ENCODE measurements at places on chromosomes 12 and 14. TPM values are rescaled to one million over a fixed set of nuclear protein-coding genes. Genes with fewer than 3 reads are reported as not detected.

DNA sequence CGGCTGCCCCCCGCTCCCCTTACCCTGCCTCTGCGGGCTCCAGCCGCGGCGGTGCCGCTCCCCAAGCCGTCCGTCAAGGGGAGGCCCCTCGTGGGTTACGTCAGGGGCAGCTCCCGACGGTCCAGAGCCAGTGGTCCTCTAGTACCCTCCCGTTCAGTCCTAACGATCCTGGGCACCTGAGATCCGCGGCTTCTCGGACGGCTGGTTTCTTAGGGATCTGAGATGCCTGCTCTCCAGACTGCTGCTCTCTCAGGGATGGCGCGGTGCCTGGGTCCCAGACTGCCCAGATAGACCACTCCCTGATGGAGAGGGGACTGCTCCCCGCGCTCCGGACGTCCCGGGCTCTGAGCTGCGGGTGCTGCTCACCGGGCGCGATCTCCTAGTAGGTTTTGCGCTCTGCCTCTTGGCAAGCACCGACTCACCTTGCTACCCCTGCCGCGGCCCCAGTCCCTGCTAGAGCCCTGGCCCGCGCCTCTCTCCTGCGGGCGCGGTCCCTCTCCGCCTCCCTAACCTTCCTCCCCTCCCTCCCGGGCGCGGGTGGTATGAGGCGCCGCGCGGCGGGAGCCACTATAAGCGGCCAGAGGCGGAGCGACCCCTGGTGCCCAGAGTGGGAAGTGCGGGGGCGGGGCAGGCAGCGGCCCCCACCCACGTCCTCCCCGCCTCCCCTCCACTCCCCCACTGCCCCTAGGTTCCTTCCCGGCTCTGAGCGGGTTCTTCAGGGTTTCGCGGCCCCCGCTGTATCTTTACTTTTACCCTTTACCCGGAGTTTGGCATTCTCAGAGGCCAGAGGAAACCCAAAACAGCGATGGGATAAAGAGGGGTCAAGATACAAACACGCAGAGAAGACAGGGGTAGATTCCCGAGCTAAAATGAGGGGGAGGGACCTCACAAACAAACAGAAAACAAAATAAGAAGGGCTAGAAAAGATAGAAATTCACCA, at the start of gene C1QL4:
TSS of gene C1QL4 (minus strand) at position 544 of the 940 bp plus-strand sequence. CDS start 711 bp downstream, outside the sequence.
- peak; percentile 89 for DNase-seq

- DNase-seq: no peak
These were observed 6.2 kb downstream of the EIF2S3B start for GRCh38 chr12:10511756-10512355.

- DNase-seq: no peak
These were observed 8.9 kb upstream of the RPLP0 start for GRCh38 chr12:120209851-120210250.

GRCh38 chr12:57229046-57229633, 371 bp upstream of the SHMT2 start:
- no peak for DNase-seq

GRCh38 chr14:22557846-22558220, 31.2 kb downstream of the DAD1 start:
- DNase-seq: no peak

GRCh38 chr14:35653045-35653444, 119.1 kb downstream of the INSM2 start:
- DNase-seq: no peak

GRCh38 chr14:54649056-54649455, 82.1 kb downstream of the SAMD4A start:
- DNase-seq: no peak

- DNase-seq: no peak
These were observed 118.8 kb upstream of the DIO3 start for GRCh38 chr14:101442451-101442850.

- no peak for DNase-seq
These were observed 14.9 kb downstream of the VRK1 start for GRCh38 chr14:96811985-96812667.

DNA sequence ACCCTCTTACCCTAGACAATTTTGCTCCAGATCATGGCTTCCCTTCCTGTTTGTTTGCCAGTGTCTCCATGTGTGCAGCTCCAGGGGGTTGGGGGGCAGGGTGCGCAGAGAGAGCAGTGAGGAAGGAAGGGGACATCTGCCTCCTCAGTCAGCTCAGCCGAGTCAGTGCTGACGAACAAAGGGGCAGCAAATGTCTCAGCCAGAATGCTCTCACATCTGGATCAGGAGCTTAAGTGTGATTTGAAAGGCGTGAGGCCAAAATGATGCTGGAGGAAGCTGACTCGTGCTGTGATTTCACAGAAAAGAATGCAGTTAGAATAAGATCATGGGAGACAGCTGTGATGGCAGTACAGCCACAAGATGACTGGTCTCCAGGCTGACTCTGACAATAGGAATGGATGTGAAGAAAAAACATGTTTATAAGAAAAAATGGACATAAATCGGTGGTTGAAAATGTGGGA, 27.1 kb upstream of the CDK17 start:
- no peak for DNase-seq

GRCh38 chr12:65511134-65511834, 232.8 kb downstream of the MSRB3 start:
- no peak for DNase-seq

- no peak for DNase-seq
These were observed 420.7 kb downstream of the ADAMTS20 start for GRCh38 chr12:43131301-43131700.

- DNase-seq: no peak
These were observed 13.7 kb upstream of the NTN4 start for GRCh38 chr12:95804291-95804690.

DNA sequence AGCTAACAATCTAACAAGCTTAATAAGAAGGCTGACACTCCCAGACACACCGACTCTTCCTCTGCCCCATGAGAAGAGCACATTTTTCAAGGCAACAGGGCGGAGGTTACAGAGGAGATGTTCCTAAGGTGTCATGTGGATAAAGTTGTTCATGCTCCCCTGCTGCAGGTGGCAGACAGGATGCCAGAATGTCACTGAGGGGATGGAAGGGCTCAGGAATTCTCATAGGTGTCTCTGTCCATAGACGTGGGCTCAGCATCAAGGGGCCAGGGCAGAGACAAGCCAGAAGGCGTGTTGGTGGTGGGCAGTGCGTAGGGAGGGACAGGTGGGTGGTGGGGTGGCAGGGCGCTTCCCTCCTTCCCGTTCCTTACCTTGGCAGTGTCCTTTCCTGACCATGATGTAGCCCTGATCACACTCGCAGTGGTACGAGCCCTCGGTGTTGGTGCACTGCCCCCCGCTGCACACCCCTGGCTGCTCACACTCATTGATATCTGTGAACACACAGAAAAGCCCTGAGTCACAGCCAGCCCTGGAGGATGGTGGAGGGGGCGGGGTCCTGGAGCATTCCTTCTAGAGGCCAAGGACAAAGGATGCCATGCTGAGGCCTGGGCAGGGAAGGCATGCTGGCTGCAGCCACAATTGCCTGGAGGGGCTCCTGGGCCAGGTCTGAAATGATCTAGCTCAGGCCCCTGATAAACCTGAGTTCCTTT, 23.0 kb downstream of the ISCA2 start:
- peak; percentile 64 for DNase-seq

- peak; percentile 49 for DNase-seq
These were observed 9.7 kb upstream of the ZDHHC22 start for GRCh38 chr14:77151245-77151644.

GRCh38 chr14:45089813-45090212, 5.9 kb downstream of the PRPF39 start:
- no peak for DNase-seq

- no peak for DNase-seq
These were observed 67.2 kb upstream of the VASH1 start for GRCh38 chr14:76694106-76694505.

DNA sequence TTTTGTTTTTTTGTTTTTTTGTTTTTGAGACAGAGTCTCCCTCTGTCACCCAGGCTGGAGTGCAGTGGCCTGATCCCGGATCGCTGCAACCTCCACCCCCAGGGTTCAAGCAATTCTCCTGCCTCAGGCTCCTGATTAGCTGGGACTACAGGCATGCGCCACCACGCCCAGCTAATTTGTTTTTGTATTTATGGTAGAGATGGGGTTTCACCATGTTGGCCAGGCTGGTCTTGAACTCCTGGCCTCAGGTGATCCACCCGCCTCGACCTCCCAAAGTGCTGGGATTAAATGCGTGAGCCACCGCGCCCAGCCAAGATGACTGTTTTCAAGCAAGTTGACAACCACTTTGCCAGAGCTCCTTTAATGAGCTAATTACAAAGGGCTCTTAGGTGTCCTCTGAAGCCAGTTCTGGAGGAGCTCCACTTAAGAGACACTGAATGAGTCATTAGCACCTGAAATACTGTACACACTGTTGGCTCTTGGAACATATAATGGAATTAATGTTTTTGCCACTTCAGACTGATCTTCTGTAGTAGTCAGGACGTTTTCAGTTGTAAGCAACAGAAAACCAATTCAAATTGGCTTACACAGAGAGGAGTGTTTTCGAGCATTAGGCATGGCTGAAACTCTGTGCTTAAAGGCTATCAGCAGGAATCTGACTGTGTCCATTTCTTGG, 55.4 kb upstream of the MED13L start:
- DNase-seq: no peak

- no peak for DNase-seq
These were observed 8.3 kb upstream of the GPX2 start for GRCh38 chr14:64950889-64951288.

- DNase-seq: no peak
These were observed 615.9 kb upstream of the MIS18BP1 start for GRCh38 chr14:45868863-45869262.

DNA sequence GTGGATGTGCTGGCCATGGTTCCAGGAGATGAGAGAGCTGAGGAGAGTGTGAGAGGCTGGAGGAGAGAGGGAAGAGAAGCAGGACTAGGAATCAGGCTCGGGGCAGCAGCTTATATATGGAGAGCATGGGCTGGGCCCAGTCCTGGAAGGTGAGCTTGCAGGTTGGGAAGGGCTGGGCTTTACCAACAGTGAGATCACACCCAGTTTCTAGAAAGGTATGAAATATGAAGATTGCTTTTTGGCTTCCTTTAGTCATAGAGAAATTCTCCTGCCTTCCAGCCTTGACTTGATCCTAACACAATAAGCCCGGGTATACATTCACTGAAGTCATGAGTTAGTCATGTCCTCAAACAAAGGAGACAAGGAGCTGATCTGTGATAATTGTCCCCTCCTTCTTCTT, at the start of gene KRT6A:
TSS of gene KRT6A (minus strand) at position 86 of the 400 bp plus-strand sequence. CDS start at position 17, 69 bp downstream.
- no peak for DNase-seq

DNA sequence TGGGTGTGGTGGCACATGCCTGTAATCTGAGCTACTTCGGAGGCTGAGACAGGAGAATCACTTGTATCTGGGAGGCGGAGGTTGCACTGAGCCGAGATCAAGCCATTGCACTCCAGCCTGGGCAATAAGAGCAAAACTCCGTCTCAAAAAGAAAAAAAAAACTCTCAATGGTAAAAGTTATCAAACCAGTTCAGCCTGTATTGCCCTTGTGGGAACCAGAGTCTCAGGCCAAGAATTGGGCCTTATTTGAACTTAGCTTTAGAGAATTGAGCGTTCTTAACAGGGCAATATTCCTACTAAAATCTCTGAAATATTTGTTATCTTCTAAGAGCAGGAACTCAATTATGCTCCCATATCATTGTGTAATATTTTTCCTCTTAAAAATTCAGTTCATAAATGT, 7.7 kb upstream of the MDM2 start:
- no peak for DNase-seq

DNA sequence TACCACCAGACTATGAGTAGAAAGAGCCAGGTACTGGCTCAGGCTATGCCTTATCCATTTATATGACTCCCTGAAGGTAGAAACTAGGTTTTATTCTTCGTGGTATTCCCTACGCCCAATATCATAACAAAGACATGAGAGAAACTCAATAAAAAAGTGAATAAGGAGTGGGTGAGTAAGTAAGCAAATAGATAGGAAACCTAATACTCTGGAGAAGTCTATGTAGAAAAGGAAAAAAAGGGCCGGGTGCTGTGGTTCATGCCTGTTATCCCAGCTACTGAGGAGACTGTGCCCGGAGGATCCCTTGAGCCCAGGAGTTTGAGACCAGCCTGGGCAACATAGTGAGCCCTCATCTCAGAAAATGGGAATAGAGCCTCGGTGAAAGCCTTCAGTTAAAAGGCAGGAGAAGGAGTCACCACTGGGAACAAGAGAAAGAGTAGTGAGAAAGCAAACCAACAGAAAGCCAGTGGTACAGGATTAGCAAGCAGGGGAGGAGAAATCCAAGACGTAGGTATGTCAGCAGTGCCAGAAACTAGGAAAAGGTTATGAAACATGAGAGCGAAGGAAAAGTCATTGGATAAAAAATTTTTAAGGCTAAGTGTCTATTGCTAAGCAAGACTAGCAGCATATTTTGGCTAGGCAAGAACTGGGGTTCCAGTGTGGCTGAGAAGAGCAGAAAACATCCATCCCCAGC, 6.0 kb upstream of the OR6J1 start:
- DNase-seq: no peak

DNA sequence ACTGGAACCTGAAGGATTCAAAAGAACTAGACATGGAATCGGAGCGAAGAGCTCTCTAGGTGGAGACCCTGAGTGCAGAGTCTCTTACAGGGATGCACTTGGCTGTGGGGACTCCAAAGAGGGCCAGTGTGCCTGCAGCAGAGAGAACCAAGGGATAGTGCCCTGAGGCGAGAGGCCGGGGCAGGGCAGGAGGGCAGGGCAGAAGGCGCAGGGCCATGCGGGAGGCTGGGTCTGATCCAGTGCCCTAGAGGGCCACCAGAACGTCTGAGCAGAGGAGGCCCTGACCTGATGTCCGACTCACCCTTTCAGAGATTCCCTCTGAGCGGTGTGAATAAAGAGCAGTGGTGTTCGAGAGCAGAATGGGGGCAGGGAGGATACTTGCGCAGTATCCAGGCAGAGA, 205.4 kb upstream of the FKBP4 start:
- no peak for DNase-seq

DNA sequence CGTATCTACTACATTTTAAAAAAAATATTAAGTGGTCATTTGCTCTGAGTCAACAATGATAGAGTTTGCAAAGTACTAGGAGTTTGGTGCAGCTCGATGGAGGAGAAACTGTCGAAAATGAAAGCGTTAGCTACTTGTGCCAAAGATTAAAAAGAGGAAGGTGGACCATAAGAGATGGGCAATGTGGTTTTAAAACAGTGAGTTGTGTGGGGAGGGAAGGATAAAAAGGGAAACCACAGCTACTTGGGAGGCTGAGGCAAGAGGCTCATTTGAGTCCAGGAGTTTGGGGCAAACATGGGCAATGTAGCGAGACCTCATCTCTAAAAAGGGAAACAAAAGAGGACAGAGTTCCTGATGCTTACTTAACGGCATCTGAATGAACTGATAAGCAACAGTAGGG, 18.2 kb upstream of the STRAP start:
- no peak for DNase-seq

- no peak for DNase-seq
These were observed 14.2 kb downstream of the APPL2 start for GRCh38 chr12:105221583-105222283.

GRCh38 chr14:61188978-61189808, 91.9 kb downstream of the TMEM30B start:
- DNase-seq: peak; percentile 44

- DNase-seq: no peak
These were observed 117.1 kb downstream of the NAV3 start for GRCh38 chr12:77947746-77948145.

The GRIP1 gene
- 12.0 TPM for total RNA-seq

The RASSF9 gene
- total RNA-seq: 0.37 TPM

The ACOT2 gene
- 34.8 TPM for total RNA-seq

The LIN52 gene
- 13.8 TPM for total RNA-seq

The ETFBKMT gene
- 7.3 TPM for total RNA-seq

The GPR84 gene
- not detected for total RNA-seq

The MAP1LC3B2 gene
- 1.0 TPM for total RNA-seq

The RPGRIP1 gene
- 35.7 TPM for total RNA-seq

The DTX3 gene
- total RNA-seq: 45.0 TPM

The GNPTAB gene
- total RNA-seq: 39.6 TPM

The ST8SIA1 gene
- 12.0 TPM for total RNA-seq

The IRAK3 gene
- total RNA-seq: 7.0 TPM

The RAD51B gene
- total RNA-seq: 22.5 TPM

The POLE2 gene
- 13.4 TPM for total RNA-seq

The PIWIL1 gene
- total RNA-seq: 71.7 TPM

The CHGA gene
- 191 TPM for total RNA-seq
